ENCODE measurements at places on chromosomes 7 and 10.

- DNase-seq = no peak
Observed at GRCh38 chr10:35691522-35692236, 49.6 kb upstream of the FZD8 start.

DNA sequence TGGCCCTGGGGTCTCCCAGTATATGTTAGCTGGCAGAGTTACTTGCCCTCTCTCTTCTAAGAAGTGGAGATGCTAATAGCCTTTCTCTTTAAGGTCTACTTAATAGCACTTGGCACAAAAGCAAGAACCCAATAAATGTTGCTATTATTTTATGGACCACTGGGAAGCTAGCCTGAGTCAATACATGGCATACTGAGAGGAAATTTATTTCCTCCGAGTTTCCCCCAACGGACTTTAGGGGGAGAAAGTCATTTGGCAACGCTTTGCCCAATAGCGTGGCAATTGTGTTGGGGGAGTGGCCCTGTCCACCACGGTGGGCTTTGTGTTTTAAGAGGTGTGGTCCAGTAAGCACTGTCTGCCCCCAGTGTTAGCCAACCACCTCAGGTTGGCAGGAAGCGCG, 87.4 kb upstream of the SMNDC1 start:
- no peak for DNase-seq

DNA sequence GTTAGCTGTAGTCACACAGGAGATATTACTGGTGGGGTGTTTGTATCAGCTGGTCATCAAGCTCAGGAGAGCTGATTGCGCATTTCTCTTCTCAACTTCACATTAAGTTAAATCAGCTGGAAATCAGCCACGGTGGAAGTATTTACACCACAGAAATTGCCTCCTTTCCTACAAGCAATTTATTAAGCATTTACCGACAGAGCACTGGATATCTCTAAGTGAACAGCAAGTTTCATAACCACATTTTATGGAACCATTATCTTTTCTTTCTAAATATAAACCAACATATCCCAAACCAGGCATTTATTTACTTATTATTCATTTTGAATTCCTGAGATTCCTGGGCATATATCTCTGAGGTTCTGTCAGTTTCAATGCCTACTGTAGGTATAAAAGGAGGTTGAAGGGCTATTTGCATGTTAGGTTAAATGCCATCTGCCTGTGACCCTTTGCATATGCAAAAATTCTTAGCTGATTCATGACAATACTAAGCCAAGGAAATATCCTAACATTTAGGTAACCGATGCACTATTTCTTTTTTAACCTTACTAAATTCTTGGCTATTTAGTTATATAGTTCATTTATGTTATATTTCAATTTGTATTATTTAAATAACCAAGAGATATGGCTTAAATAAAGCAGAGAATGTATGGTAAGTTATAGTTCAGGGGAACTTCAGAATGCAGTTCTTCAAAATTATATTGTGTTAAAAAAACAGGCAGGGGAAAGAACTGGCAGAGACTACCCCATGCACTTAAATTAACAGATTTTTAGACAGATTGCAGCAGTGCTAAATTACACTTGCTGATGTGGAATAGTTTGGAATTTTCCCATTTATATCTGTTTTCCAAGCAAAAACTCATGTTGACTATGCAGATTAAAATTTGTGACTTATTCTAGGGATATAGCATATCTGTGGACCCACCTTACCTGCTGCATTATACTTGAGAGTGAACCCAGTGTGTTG, 56.8 kb downstream of the DYNC1I1 start:
- no peak for DNase-seq

- DNase-seq = peak; percentile 3
Observed at GRCh38 chr10:10056961-10057360, 960.7 kb upstream of the CELF2 start.

DNA sequence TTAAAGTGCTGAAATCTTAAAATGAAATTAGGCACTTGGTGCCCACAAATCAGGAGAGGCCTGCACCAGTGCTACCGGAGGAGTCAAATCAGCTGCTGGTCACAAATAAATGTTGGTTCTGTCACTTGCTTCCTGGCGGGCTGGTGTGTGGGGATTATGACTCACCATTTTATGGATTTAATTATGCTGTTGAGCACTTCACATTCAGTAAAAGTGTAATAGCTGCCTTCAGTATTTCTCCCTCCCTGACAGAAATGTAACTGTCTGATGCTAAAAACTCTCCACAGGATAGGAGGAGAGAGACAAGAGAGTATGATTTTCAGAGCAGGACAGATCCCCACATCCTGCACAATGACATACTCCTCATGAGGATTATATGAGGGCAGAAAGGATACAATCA, 186.0 kb downstream of the JAZF1 start:
- DNase-seq = peak; percentile 67

DNA sequence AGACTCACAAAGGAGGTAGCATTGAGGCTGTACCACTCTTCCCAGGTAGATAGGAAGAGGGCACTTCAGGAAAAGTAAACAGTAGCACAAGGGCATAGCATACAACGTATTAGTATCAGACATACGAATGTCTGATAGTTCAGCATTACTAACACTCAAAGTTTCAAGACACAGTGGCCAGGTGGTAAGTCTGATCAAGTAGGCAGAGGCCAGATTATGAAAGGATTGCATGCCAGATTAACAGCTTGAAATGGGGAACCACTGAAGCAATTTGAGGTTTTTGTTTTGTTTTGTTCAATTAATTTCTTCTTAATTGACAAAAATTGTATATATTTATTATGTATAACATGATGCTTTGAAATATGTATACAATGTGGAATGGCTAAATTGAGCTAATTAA, 45.7 kb upstream of the IL6 start:
- peak; percentile 9 for DNase-seq

DNA sequence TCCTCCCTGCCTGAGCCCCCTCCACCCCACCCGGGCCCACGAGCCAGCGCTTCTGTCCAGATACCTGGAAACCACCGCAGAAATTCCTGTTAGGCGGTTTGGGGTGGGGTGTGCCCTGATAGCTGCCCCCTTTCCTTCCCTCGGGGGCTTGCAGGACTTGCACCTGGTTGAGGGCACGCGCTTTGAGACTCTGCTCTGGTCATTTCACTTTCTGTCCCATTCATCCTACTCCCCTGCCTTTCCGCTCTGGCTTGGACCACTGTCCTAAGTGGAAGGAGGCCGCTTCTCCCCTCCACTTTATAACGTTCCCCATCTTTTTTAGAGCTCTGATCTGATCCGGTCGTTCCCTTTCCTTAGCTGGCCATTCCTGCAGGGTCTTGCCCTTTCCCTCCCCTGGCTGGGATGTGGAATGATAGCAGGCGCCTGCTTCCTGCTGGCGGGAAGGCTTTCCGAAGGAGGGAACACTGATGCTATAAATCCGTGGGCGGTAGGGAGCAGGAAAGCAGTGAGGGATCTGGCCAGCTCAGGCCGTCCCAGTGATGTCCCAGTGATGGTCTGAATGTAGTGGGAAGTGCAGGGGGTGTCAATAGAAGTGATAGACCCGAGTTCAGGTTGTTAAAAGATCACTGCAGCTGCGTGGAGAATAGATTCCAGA, 852 bp upstream of the PRKAR1B start:
- DNase-seq = no peak

DNA sequence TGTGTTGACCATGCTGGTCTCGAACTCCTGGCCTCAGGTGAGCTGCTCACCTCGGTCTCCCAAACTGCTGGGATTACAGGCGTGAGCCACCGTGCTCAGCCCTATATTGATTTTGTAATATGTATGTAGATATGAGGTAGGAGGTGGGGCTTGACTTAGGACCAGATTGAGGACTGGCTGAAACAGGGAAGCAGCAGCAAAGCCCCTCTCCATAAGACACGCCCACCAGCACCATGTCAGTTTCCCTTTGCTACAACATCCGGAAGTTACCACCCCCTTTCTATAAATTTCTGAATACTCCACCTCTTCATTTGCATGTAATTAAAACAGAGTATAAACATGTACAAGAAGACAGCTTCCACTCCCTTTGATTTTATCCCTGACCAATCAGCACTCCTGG, 47.9 kb upstream of the MYL10 start:
- no peak for DNase-seq

Data from NCI-H524 (cell line).